Right ventricle myocardium superior (tissue), 1 donor: ENCODE measurements at places on chromosomes 5 and 9. TPM values are rescaled to one million over a fixed set of nuclear protein-coding genes. Genes with fewer than 3 reads are reported as not detected.

PRPF4 gene
- 11.0 TPM for total RNA-seq

SAPCD2 gene
- 0.22 TPM for total RNA-seq

TLX3 gene
- not detected for total RNA-seq

FCN2 gene
- total RNA-seq: 0.30 TPM

- no peak for DNase-seq
Observed at GRCh38 chr9:106596984-106597383, 266.0 kb upstream of the ZNF462 start.

DNA sequence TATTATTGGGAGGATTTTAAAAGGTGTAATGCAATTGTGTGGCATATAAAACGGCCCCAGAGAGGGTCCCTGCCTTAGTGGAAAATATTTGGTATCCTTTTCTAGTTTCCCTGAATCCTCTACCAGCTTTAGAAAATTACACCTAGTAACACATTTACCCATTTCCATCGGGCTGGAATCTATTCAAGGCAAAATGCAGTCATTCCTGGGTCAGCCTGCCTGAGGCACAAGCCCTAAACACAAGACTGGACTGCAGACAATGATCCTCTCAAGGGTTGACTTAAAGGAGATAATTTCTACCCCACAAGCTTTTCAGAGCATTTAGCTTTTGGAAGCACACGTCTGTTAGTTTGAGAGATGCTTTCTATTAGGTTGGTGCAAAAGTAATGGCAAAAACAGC, 124.4 kb upstream of the ADAMTSL1 start:
- DNase-seq: no peak

- no peak for DNase-seq
Observed at GRCh38 chr5:127086589-127086988, 13.3 kb upstream of the C5orf63 start.

- DNase-seq: no peak
Observed at GRCh38 chr5:943918-944620, 51.4 kb downstream of the TRIP13 start.

DNA sequence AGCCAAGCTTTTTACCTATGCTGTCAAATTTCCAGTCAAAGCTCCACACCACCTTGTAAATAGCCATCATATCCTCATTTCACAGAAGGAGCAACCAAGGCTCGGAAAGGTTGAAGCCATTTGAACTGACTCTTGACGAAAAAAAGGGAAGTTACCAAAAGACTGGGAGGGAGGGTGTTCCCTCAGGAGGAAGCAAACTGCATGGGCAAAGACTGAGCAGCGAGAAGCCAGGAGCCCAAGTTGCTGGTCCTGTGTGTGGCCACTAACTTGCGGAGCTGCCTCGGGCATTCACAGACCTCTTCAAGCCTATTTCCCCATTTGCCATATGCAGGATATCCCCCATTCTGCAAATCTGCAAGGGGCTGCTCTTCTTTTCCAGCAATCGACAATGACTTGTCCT, 37.4 kb downstream of the TTLL11 start:
- no peak for DNase-seq

DNA sequence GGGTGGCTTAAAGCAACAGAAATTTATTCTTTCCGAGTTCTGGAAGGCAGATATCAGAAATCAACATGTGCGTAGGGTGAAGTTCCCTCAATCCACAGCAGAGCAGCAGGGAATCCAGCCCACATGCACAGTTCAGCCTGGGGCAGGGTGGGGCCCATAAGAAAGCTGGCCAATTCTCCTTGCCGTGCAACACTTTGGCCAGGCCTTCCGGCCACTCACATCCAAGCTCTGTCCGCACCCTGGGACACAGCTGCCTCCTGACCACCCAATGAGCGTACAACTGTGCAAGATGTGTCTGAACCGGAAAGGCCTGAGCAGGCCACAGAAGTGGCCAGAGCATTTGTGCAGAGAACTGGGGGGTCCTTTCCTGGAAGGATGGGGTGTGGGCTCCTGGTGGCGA, 274.9 kb downstream of the GADD45G start:
- peak; percentile 84 for DNase-seq

GRCh38 chr5:151890299-151890698, 34.4 kb downstream of the GLRA1 start:
- DNase-seq: no peak

DNA sequence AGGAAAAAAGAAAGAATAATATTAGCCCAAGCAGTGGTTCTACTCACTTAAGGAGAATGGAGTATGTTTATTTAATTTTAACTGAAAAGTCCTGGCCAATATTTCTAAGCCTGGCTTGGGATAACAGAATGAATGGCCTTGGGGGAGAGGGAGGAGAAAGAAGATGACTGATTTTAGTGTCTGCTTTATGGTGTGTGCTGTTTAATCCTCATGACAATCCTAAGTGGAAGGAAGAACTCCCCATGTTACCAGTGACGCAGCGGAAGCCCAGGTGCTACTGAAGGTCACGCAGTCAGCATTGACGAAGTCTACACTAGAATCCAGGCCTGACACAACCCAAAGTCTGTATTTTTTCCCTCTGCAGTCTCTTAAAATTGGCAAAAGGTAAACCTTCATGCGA, 50.5 kb downstream of the PALM2AKAP2 start:
- no peak for DNase-seq

DNA sequence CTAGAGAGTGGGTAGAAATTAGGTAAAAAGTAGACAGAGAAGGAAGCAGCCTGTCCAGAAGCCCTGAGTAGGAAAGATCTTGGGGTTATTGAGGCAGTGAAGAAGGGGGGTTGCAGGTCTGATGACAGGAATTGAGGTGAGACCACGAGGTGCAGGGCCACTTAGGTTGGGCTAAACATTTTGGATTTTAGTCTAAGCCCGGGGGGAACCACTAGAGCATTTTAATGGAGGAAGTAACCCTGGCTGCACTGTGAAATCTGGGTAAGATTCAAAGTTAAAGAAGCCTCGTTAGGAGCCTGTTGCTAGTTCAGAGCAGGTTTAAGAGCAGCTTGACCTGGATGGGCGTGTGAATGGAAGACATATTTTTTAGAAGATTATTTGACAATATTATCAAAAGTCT, 38.3 kb downstream of the MAP3K1 start:
- DNase-seq: no peak

DNA sequence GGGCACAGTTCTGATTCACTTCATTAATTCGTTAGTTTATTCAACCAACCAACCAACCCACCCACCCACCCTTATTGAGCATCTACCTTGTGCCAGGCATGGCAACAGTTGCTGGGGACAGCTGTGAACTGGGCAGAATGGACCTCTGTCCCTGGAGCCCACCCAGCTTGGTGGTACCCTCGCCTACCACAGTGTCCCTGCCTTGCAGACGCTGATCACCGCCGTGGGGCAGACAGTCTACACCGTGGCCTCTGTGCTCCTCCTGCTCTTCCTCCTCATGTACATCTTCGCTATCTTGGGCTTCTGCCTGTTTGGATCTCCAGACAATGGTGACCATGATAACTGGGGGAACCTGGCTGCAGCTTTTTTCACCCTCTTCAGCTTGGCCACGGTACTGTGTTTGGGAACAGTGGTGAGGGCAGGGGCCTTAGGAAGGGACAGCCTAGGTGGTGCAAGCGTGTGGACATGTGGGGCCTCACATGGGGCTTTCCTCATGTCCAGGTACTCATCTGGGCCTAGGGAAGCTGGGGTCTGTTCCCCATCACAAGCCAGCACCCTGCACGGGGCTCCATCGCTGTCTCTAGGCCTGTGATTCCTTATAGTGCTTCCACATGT, 26.2 kb downstream of the PITX1 start:
- DNase-seq: no peak

- DNase-seq: no peak
Observed at GRCh38 chr5:50665091-50665490, 1.3 kb upstream of the PARP8 start.
